ENCODE measurements at places on chromosomes 7 and 10.
A peak's percentile ranks its signal among the peaks of the same experiment; 100 is the strongest.

GRCh38 chr10:32362571-32362970 is 15.6 kb upstream of the EPC1 start:
- no peak overlapping the region for H3K27ac ChIP-seq
- peaks cover 13% of the 10 kb centered on the region for H3K36me3 ChIP-seq
- no peaks in the 10 kb centered on the region for H3K27me3 ChIP-seq
- peaks cover 8% of the 10 kb centered on the region for H3K4me1 ChIP-seq
- DNase-seq = no peak

- H3K4me1 ChIP-seq = peaks cover 22% of the 10 kb centered on the region
- DNase-seq = no peak
Observed at GRCh38 chr10:122112021-122112616, 123.2 kb downstream of the TACC2 start.

GRCh38 chr10:114715171-114715670 is 57.1 kb upstream of the ABLIM1 start:
- DNase-seq = no peak
- H3K27ac ChIP-seq = no peak overlapping the region
- no peaks in the 10 kb centered on the region for H3K36me3 ChIP-seq
- peaks cover 15% of the 10 kb centered on the region for H3K4me1 ChIP-seq

- no peak for DNase-seq
- H3K4me1 ChIP-seq = peaks cover 37% of the 10 kb centered on the region
- peaks cover 10% of the 10 kb centered on the region for H3K36me3 ChIP-seq
- H3K4me3 ChIP-seq = no peak overlapping the region
- H3K27me3 ChIP-seq = no peaks in the 10 kb centered on the region
Observed at GRCh38 chr10:19832699-19833098, 16.5 kb downstream of the PLXDC2 start.

DNA sequence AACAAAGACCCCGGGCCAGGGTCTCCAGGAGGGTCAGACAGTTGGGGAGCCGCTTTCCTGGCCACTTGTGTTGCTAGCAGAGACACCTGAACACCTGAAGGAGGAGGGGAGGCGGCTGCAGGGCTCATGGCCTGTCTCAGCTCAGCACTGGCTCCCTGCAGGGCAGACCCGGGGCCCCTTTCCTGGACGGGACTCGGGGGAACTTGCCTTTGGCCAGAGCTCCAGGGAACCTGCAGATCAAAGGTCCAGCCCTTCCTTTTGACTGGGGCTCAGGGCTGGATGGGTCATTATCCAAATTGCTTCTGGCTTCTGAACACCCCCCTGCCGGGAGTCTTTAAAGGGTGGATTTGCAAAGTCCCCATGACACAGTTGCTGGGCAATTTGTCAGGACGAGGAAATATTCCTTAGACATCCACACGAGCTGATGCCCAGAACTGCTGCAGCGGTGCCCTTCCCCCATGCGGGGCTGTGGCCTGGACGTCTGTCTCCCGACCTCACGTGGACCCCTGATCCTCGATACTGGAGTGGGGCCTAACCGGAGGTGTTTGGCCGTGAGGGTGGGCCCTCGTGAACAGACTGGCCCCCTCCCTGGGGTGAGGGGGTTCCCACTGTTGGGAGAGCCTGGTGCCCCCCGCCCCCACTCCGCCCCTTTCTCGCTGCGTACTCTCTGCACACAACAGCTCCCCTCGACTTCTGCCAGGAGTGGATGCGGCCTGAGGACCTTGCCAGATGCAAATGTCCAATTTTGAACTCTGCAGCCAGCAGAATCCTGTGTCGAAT is 194.3 kb downstream of the ELFN1 start:
- no peaks in the 10 kb centered on the region for H3K27me3 ChIP-seq
- no peaks in the 10 kb centered on the region for H3K36me3 ChIP-seq
- DNase-seq = no peak

GRCh38 chr10:68402276-68402675 is 4.8 kb downstream of the RUFY2 start:
- H3K36me3 ChIP-seq = peaks cover 10% of the 10 kb centered on the region
- DNase-seq = no peak
- no peak overlapping the region for H3K4me3 ChIP-seq

GRCh38 chr7:140877249-140877524 is 47.5 kb downstream of the BRAF start:
- no peak overlapping the region for H3K27ac ChIP-seq
- peaks cover 10% of the 10 kb centered on the region for H3K4me1 ChIP-seq
- no peak for DNase-seq
- no peak overlapping the region for H3K4me3 ChIP-seq

DNA sequence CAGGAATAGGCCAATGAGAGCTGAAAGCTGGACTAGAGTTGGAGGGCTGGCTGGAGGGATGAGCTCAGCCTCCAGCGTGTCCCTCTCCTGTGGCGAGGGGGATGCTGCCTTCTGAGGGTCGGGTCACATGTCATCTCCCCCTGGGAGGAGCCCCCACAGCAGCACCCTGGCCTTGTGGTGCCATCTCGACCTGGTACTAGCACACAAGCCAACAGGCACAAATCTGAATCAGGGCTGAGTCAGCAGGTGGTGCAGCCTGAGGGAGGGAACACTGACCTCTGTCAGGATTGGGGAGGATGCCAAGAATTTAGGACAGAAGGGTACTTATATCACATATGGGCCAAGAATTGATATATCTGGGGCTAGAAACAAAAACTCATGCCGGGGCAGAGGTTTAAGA is 280.4 kb downstream of the CELF2 start:
- no peak overlapping the region for H3K4me3 ChIP-seq
- H3K4me1 ChIP-seq = no peaks in the 10 kb centered on the region
- no peak overlapping the region for H3K27ac ChIP-seq

- no peak overlapping the region for H3K27ac ChIP-seq
- H3K27me3 ChIP-seq = no peaks in the 10 kb centered on the region
- peaks cover 9% of the 10 kb centered on the region for H3K4me1 ChIP-seq
- DNase-seq = no peak
Observed at GRCh38 chr7:83695128-83695960, 46.4 kb upstream of the SEMA3E start.

GRCh38 chr10:48777110-48777509 is 92.4 kb downstream of the WDFY4 start:
- no peak overlapping the region for H3K27ac ChIP-seq
- no peaks in the 10 kb centered on the region for H3K36me3 ChIP-seq
- H3K4me3 ChIP-seq = no peak overlapping the region
- H3K4me1 ChIP-seq = peaks cover 3% of the 10 kb centered on the region

GRCh38 chr10:75663947-75664664 is 232.7 kb downstream of the LRMDA start:
- H3K4me1 ChIP-seq = peaks cover 15% of the 10 kb centered on the region
- H3K36me3 ChIP-seq = no peaks in the 10 kb centered on the region
- H3K27me3 ChIP-seq = peaks cover 7% of the 10 kb centered on the region
- no peak overlapping the region for H3K27ac ChIP-seq
- no peak for DNase-seq
- H3K4me3 ChIP-seq = no peak overlapping the region

- H3K27me3 ChIP-seq = no peaks in the 10 kb centered on the region
- no peak for DNase-seq
- no peaks in the 10 kb centered on the region for H3K4me1 ChIP-seq
- H3K4me3 ChIP-seq = no peak overlapping the region
Observed at GRCh38 chr7:83096065-83096580, 66.6 kb downstream of the PCLO start.

DNA sequence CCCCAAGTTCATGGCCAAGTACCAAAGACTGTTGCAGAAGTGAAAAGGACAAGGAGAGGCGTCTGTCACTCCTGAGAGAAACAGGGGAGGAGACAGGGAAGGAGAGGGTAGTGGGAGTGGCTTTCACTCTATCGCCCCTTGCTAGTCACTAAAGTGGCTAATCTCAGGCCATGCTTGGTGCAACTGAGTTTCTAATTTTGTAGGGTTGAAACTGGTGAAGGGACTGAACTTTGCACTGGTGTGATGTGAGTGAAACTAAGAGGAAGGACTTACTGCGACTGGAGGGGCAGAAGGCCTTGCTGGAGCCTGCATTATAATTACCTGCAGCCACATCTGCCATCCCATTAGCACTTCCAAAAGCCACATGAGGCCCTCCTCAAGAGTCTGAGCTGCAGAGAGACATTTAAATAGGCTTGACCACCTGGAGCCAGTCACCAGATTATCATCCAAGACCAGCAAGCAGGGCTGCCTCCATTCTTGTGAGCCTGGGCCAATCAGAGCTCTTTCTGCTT is 107.2 kb upstream of the EEPD1 start:
- no peaks in the 10 kb centered on the region for H3K36me3 ChIP-seq
- H3K27ac ChIP-seq = no peak overlapping the region
- no peak for DNase-seq
- H3K4me3 ChIP-seq = no peak overlapping the region

DNA sequence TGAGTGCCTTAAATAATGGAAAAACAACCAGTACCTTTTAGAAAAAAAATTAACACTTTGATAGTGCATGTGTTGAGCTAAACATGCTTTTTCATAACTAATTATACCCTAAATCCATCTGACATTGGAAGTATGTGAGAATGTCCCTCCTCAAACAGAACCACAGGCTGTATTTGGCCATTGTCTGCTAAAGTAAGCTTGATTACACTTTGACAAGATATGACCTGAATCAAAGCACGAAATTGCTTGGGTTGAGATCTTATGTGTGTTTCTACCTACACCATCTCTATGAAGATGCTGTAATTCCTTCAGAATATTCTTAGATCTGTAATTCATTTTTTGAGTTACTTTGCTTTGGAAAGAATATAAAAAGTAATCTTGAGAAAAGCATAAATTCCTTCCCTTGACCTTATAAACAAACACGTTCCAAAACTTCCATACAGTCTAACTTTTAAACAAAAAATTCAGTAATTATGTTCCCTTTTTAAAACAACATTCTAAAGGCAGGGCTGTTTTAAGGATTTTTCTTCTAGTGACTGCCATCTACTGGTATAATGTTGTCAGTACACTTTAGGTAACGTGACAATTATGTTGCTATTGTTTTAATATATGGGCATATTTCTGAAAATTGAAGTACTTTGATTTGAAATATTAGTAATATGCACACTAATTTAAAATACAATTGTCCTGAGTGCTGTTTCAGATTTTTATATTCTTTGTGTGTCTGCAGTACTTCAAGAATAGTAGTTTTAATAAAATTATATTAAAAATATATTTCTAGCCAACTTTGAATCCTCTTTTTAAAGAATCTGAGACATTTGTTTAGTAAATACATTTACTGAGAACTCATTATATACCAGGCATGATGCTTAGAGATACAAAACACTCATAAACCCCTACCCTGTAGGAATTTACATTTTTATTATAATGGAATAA is 20.9 kb downstream of the CD36 start:
- H3K4me3 ChIP-seq = no peak overlapping the region
- DNase-seq = no peak
- peaks cover 1% of the 10 kb centered on the region for H3K4me1 ChIP-seq

GRCh38 chr7:119256446-119257131 is 1016.4 kb upstream of the KCND2 start:
- no peak overlapping the region for H3K4me3 ChIP-seq
- no peaks in the 10 kb centered on the region for H3K27me3 ChIP-seq
- no peak overlapping the region for H3K27ac ChIP-seq
- H3K4me1 ChIP-seq = peaks cover 1% of the 10 kb centered on the region
- no peak for DNase-seq

- H3K27ac ChIP-seq = no peak overlapping the region
- H3K4me3 ChIP-seq = no peak overlapping the region
- H3K36me3 ChIP-seq = no peaks in the 10 kb centered on the region
- H3K27me3 ChIP-seq = no peaks in the 10 kb centered on the region
- no peaks in the 10 kb centered on the region for H3K4me1 ChIP-seq
- no peak for DNase-seq
Observed at GRCh38 chr10:21217107-21217506, 308.4 kb downstream of the SKIDA1 start.

- H3K27ac ChIP-seq = no peak overlapping the region
- H3K4me1 ChIP-seq = peaks cover 2% of the 10 kb centered on the region
- DNase-seq = no peak
Observed at GRCh38 chr10:82267465-82267864, 392.5 kb downstream of the NRG3 start.

DNA sequence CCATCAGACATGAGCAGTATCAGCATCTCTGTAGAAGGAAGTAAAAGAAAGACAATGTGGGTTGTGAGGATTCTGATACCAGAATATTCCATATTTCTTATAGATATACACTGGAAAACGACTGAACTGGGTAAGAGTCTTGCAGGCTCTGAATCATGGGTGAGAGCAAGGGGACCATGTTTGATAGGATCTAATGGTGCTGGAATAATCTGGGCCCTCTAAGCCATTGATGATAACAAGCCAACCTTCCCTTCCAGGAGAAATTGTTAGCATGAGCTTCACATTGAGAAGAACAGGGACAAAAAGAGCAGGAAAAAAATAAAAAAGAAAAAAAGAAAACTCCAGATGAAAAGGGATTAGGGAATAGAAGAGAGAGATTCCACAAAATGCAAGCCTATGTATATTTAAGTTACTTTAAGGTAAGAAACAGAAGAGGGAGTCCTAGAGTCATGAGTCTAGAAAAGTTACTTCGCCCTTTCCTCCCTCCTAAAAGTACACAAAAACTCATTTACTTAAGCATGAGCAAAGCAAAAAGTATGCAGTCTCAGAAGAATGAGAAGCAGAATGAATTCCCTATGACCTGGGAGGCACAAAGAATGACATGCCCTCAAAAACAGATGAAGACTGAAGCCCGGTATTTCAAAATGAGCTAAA is 181.9 kb downstream of the TMEM26 start:
- H3K4me1 ChIP-seq = peaks cover 11% of the 10 kb centered on the region
- H3K36me3 ChIP-seq = no peaks in the 10 kb centered on the region
- peak overlapping the region; percentile 34 for H3K27ac ChIP-seq
- no peak overlapping the region for H3K4me3 ChIP-seq
- DNase-seq = no peak
- no peaks in the 10 kb centered on the region for H3K27me3 ChIP-seq

GRCh38 chr7:27739301-27739908 is 557 bp upstream of the TAX1BP1 start:
- H3K4me1 ChIP-seq = peaks cover 47% of the 10 kb centered on the region
- no peak for DNase-seq
- H3K27ac ChIP-seq = peak overlapping the region; percentile 99
- H3K36me3 ChIP-seq = no peaks in the 10 kb centered on the region

GRCh38 chr10:69952821-69953221 is 99.8 kb upstream of the MACROH2A2 start:
- H3K36me3 ChIP-seq = no peaks in the 10 kb centered on the region
- no peak overlapping the region for H3K4me3 ChIP-seq
- no peak overlapping the region for H3K27ac ChIP-seq
- DNase-seq = no peak

- peak overlapping the region; percentile 74 for H3K27ac ChIP-seq
- no peak overlapping the region for H3K4me3 ChIP-seq
- peaks cover 32% of the 10 kb centered on the region for H3K36me3 ChIP-seq
- no peaks in the 10 kb centered on the region for H3K27me3 ChIP-seq
- peaks cover 2% of the 10 kb centered on the region for H3K4me1 ChIP-seq
Observed at GRCh38 chr7:99563650-99564049, 5.2 kb downstream of the ZNF655 start.

- H3K36me3 ChIP-seq = peaks cover 21% of the 10 kb centered on the region
- peaks cover 7% of the 10 kb centered on the region for H3K27me3 ChIP-seq
- no peak overlapping the region for H3K27ac ChIP-seq
- H3K4me1 ChIP-seq = peaks cover 13% of the 10 kb centered on the region
- no peak for DNase-seq
- H3K4me3 ChIP-seq = no peak overlapping the region
Observed at GRCh38 chr10:89543841-89544240, 8.4 kb upstream of the SLC16A12 start.

Data from progenitor cell of endocrine pancreas (in vitro differentiated cells).